Activated CD4-positive, alpha-beta T cell treated with anti-CD3 and anti-CD28 coated beads, Interleukin-2, amount 50 U/mL, for 1 hour (primary cell): ENCODE measurements at places on chromosomes 5 and 9.

DNA sequence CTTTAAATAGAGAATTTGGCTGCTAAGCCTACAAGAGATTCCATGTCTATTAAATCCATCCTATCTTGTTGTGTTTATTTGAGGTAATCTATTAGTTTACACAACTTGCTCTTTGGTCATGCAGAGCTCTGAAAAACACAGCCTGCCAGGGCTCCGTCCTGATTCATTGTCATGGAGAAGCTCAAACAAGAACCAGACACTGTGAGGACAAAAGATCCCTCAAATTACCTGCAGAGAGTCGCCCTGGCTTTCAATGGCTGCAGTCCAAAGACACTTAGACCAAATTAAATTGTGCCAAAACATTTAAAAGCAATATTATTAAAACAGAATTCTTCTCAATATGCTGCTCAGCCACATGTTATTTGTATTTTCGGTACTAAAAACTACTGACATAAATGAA is 60.1 kb downstream of the CDH18 start:
- DNase-seq, result no peak

- DNase-seq, result no peak
Measured at GRCh38 chr5:68378204-68378820, 162.8 kb downstream of the PIK3R1 start.

DNA sequence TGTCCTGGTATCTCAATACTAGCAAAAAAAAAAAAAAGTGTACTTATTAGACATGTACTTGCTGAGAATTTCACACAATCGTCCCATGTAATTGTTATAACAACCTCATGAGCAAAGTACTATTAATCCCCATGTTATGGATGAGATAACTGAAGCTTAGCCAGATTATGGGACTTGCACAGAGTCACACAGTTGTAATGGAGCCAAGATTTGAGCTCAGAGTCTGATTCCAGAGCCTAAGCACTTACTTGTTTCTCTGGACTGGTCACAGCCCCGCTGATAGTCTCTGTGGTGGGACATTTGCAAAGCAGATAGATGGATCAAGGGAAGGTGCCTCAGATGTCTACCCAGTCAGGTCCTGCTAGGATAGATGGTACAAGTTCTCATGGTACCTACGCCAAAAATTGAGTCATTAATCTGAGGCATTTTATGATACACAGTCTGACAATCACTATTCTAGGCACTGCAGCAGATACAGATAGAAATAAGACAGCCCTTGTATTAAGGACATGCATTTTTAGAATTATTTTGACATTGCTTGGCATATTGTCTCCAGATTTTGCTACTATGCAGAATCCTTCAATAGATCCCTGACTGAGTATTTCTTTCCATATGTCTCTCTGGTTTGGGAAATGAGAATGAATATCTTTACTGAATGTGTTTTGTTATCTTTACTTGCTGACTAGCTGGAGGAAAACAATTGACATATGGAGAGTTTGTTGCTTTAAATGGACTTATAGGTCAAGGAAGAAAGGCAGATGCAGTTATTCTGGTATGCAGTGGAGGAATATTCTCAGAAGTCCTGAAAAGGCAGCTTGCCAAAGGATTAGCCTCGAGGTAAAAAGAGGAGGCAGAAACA is 149.5 kb downstream of the ADAMTSL1 start:
- no peak for DNase-seq

- no peak for DNase-seq
Measured at GRCh38 chr9:109011231-109011671, 2.0 kb downstream of the CTNNAL1 start.

DNA sequence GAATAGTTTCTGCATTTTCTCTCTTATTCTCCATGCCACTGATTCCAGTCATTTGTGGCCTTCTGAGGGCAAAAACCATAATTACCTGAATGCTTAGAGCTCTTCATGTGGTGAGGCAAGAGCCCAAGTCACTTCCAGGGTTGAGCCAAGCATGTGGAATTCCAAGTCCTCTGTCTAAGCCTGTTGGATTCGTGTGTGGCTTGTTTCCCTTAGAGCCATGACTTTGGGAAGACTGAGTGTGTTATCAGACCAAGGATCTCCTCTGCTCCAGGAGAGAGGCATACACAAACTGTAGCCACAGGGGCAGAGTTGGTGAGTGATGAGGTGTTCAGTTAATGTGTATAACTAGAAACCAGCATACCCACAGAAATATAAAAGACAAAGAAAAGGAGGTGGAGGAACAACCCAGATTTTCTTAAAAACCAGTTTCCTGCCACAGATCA is 27.1 kb downstream of the SLC22A5 start:
- DNase-seq, result no peak

DNA sequence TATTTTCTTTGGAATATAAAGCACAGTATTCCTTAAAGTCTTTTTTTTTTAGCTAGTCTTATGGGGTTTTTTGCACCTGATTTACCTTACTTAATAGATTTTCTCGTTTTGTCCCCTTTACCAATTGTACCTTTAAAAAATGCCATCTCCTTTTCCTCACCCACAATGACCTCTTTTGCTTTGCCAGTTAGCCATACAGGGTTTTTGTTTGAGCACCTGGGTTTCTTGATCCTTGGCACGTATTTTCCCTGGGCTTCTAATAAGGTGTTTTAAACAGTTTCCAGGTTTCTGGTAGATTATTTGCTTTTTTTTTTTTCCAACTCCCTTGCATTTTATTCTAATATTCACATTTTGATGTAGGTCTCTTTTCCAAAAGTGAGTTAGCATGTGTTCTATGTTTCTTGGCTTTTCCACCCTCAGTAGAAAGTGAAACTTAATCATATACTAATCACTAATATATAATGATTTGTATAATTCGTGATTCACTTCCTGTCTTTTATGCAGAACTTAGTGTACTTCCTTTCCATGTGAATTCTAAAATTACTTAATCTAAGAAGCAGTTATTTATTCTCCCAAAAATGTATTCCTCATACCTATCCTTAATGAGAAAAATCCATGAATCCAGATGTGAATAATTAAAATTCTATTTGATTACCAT is 673.9 kb upstream of the RGMB start:
- no peak for DNase-seq

DNA sequence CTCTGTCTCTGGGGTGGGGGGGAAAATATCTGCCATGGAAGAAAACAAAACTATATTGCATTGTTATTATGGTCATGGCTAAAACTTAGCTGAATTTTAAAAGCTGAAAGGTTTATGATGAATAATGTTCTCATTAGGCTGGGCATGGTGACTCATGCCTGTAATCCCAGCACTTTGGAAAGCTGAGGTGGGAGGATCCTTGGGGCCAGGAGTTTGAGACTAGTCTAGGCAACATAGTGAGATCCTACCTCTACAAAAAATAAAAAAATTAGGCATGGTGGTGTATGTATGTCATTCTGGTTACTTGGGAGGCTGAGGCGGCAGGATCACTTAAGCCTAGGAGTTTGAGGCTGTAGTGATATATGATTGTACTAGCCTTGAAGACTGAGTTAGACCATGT is 44.5 kb downstream of the IPO11 start:
- no peak for DNase-seq

- no peak for DNase-seq
Measured at GRCh38 chr5:53110156-53110555, 599 bp upstream of the MOCS2 start.

- no peak for DNase-seq
Measured at GRCh38 chr5:45017568-45017967, 208.8 kb downstream of the MRPS30 start.

GRCh38 chr5:116571568-116572349 is 2.9 kb downstream of the SEMA6A start:
- DNase-seq, result no peak

GRCh38 chr5:73692166-73692640 is 66.2 kb downstream of the ARHGEF28 start:
- no peak for DNase-seq

- no peak for DNase-seq
Measured at GRCh38 chr9:14380061-14380836, 66.3 kb upstream of the NFIB start.

GRCh38 chr5:143106174-143106573 is 297.3 kb downstream of the NR3C1 start:
- DNase-seq, result no peak

- DNase-seq, result no peak
Measured at GRCh38 chr5:154850255-154851062, at the start of gene FAXDC2. TSS of gene FAXDC2 (minus strand) at chr5:154850603. CDS start at chr5:154838178, 12,425 bp downstream.

DNA sequence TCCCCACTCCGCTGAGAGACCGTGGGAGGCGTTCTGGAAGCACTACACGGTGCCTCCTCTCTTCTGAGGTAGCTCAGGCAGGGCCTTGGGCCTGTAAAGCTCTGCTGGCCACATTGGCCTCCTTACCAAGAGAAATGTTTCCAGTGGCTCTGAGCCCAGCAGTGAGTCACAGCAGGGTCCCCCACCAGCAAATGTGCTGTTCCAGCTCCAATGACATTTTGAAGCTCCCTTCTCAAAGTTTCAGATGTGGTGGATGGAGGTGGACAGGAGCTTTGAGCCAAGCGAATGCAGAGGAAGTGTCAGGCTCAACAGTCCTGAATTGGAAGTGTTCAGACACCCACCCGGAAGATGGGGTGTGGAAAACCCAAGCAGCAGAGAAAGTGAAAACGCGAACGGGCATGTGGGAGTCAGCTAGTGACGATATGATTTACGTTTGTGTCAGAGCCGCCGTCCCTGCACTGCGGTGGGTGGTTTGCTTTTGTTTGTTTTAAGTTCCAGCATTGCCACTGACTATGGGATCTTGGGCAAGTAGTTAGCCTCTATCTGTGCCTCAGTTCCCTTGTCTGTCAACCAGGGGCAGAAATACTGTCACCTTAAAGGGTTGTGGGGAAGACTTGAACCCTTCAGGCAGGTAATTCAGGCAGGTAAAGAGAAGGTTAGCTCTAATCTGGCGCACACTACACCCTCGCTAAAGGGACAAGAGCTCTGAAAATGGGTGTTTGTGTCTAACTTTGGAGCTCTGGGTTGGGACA is 38.2 kb downstream of the C5orf15 start:
- peak; percentile 46 for DNase-seq
